ENCODE measurements at places on chromosomes 3 and 15.

- no peak for DNase-seq
Observed at GRCh38 chr3:53102601-53103147, 27.6 kb downstream of the RFT1 start.

- DNase-seq, result no peak
Observed at GRCh38 chr15:91950631-91951329, 97.3 kb downstream of the SLCO3A1 start.

- DNase-seq, result no peak
Observed at GRCh38 chr15:62163397-62164013, 1.6 kb downstream of the C2CD4B start.

- DNase-seq, result no peak
Observed at GRCh38 chr3:112689989-112690388, 49.0 kb upstream of the CCDC80 start.

DNA sequence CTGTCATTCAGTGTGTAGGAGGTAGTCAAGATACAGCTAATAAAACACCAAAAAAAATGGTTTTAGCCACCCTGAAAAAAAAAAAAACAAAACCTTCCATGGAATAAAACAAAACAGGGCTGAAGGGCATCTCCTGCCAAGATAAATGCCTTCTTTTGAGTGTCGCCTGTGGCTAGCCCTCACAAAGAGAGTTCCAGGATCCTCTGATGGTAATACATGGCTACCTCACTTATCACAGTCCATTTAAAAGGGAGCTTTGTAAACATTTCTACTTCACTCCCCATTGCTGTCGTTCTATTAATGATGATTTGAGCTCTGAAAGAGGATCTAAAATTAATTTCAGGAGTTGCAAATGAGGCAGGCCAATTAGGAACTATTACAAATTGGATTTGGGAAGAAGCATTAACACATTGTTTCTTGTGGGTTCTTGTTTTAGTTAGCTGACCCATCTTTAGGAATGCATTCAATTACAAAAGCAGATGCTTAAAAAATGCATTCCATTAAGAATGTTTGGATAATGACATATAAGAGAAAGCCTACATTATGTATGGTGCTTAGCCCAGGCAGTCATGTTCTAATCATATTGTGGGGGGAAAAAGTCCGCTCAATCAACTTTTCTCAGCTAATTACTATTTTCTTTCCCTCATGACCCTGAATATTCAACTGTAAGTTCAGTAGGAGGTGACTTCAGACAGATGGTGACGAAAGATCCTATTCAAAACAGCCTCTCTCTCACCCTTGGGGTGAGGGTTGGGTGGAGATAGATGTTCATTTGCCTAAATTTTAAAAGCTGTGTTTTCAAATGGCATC, 255.1 kb upstream of the WNT5A start:
- no peak for DNase-seq

- no peak for DNase-seq
Observed at GRCh38 chr3:143123353-143123984, 3.9 kb downstream of the CHST2 start.
